HFFc6 (cell line): ENCODE measurements at places on chromosomes 1 and 21. TPM values are rescaled to one million over a fixed set of nuclear protein-coding genes. Genes with fewer than 3 reads are reported as not detected.

DNA sequence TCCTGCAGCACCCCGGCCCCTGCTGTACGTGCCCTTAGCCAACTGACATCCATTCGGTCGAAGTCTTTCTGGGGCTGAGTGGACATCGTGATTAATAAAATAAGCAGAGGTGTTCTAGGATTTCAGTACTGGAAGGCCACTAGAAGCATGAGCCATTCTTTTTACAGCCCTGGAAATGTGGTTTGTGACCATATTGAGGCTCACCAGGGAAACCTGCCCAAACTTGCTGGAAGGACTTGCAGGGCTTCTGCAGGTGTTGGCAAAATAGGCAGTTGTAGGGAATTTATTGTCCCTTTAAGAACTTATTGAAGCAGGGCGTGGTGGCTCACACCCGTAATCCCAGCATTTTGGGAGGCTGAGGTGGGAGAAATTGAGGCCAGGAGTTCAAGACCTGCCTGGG, 80.8 kb downstream of the DOP1B start:
- no peak for DNase-seq

GRCh38 chr1:232367293-232367692, 262.6 kb downstream of the SIPA1L2 start:
- DNase-seq = no peak

DNA sequence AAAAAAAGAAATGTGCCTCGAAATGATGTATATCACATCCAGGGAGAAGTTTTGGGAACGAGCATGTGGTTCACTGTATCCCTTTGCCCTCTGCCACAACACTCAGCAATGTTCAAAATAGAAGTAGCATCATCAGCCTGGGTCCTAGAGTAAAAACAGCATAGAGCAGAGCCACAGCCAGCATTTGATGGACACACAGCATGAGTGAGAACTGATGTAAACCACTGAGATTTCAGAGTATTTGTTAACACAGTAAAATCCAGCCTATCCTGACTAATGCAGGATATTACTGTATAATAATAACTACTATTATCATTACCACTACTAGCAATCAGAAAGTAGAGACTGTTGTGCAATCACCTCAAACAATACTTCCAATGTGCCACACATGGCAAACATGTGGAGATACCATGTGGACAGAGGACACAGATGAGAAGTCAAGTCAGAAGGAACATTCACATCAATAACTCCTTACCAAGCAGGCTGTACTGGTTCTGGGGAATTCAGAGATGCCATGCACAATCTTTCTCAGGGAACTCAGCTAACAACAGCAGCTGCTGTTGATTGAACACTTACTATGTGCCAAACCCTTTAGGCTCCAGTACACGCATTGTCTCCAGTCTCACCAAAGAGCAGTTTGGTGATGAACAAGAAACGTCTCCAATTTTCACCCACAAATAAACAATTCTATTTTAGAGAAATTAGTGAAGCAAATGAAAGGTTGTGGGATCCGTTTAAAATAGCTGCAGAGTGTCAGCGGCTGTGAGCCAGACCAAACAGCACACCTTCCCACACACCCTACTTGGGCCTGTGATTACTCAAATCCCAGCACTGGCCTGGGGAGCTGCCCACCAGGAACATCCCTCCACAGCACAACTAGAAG, 16.6 kb upstream of the GFI1 start:
- DNase-seq = no peak

DNA sequence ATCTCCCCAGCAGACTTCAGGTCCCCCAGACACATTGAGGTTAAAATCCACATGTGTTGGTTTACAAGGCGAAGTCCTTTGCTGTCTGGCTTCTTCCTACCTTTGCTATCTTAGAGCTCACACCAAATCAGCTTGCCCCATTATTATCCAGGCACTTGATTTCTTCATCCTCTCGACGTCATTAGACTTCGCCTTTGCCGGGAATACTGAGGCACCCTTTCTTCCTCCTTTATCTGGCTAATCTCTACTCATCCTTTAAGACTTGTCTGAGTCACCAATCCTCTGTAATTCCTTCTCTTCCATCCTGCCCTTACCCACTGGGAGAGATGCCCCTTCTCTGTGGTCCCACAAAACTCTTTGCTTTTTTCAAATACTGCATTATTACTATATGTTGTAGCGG, 9.2 kb upstream of the XCL2 start:
- no peak for DNase-seq

DNA sequence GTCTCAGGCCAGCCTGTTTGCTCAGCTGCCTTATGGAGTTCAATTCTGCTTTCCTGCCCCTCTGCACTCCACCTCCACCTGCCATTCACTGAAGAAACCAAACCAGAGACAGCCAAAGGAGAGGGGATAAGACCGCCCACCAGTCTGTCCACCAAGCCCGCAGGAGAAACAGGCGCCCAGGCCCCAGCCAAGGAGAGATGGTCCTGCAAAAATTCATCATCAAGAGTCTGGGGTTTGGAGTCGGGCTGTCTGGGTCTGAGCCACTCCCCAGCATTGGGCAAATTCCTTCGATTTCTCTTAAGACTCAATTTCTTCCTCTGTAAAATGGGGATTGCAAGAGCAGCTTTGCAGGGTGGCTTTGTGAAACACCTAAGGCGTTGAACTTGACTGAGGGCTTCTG, 121.4 kb upstream of the RUNX3 start:
- no peak for DNase-seq

DNA sequence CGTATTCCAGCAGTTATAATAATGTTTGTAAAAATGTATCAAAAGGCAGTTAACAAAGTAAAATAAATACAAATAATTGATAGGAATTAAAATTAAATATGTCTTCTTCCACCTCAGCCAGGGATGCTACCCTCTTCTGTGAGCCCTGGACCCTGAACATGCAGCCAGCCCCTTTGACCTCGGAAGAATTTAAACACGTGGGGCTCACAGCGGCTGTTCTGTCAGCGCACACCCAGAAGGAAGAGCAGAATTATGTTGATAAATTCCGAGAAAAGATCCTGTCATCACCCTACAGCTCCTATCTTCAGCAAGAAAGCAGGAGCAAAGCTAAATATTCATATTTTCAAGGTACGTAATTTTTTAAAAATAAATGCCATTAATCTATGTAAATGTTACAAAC, 26.5 kb downstream of the UTS2 start:
- no peak for DNase-seq

GRCh38 chr1:108610073-108610472, 50.2 kb downstream of the EEIG2 start:
- no peak for DNase-seq

- DNase-seq = no peak
These were observed 32.0 kb upstream of the C1orf185 start for GRCh38 chr1:51070011-51070410.

GRCh38 chr21:37342046-37342632, 24.4 kb upstream of the DYRK1A start:
- DNase-seq = no peak

- no peak for DNase-seq
These were observed 1.5 kb downstream of the S100PBP start for GRCh38 chr1:32818804-32819541.

DNA sequence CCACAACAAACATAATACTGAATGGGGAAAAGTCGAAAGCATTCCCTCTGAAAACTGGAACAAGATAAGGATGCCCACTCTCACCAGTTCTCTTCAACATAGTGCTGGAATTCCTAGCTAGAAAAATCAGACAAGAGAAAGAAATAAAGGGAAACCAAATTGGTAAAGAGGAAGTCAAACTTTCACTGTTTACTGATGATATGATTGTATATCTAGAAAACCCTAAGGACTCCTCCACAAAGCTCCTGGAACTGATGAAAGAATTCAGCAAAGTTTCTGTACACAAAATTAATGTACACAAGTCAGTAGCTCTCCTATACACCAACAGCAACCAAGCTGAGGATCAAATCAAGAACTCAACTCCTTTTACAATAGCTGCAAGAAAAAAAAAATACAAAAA, 6.9 kb upstream of the F13B start:
- no peak for DNase-seq

DNA sequence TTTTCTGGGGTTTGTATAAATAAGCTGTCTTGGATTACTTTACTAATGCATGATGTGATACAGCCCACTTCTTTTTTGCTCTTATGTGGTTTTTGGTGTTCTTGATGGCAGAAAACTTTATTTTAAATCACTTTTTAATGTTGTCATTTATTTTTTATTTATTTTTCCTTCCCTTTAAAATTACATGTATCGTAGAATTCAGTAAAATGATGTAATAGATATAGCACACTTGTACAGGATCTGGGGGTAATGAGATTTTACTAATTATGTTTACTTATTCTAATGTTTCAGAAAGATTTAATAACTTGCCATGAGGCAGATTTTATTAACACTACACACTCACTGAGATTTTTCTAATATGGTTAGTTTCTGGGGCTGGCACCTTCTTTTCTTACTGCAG, 701 bp upstream of the B3GALT2 start:
- no peak for DNase-seq

- DNase-seq = no peak
These were observed at the start of gene ACKR1 for GRCh38 chr1:159204161-159205141. ACKR1 (plus strand) TSS chr1:159204875; CDS start chr1:159204960, 85 bp downstream.

DNA sequence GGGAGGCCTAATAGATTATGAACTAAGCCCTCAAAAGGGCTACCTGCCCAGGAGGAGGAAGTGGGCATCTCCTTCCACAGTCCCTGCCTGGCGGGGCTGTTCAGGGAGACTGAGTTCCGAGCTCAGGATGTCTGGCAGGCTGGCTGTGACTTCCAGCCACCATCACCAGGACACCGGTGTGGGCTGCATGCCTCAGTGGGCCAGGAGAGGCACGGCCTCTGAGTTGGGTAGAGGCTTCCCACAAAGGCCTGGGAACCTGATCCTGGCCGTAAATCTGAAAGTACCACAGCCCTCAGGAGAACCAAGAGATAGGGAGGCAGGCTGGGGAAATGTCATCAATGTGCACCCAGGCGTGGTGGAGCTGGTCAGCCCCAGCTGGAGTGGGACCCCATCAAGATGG, 29.1 kb downstream of the NTPCR start:
- no peak for DNase-seq

DNA sequence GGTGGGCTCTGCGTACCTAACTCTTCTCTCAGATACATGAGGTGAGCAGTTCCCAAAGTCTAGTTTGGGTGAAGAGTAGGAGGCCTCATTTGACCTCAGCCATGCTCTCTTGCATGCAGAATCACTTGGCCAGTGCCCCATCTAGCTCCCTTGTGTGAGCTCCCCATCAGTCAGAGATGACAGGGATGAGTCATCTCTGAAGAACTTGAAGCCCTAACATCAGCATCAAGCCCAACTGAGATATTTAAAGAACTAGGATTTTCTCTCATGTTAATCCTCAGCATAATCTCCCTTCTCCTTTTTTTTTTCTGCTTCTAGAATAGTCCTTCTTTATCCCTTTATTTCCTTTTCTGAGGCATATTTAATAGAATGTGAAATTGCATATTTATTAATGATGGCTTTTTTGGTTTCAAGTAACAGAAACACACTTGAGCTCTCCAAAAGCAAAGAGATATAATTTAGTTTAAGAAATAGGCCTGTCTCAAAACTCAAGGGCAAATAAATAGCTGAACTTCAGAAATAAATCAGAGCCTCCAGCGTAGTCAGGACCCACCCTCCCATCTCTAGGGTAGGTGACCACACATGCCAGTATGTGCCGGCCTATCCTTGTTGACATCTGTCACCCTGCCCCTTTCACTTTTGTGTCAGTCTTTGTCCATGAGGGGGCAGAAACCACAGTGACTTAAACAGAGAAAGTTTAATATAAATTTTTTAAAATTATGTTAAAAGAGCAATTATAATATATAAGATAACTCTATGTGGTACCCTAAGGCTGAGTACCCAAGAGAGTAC, 112.3 kb downstream of the TSEN15 start:
- DNase-seq = peak; percentile 50

GRCh38 chr1:160807738-160808137, 11.8 kb downstream of the LY9 start:
- no peak for DNase-seq

- DNase-seq = no peak
These were observed 101.8 kb upstream of the LPGAT1 start for GRCh38 chr1:211932231-211932932.

GRCh38 chr1:232351335-232351734, 278.6 kb downstream of the SIPA1L2 start:
- no peak for DNase-seq

DNA sequence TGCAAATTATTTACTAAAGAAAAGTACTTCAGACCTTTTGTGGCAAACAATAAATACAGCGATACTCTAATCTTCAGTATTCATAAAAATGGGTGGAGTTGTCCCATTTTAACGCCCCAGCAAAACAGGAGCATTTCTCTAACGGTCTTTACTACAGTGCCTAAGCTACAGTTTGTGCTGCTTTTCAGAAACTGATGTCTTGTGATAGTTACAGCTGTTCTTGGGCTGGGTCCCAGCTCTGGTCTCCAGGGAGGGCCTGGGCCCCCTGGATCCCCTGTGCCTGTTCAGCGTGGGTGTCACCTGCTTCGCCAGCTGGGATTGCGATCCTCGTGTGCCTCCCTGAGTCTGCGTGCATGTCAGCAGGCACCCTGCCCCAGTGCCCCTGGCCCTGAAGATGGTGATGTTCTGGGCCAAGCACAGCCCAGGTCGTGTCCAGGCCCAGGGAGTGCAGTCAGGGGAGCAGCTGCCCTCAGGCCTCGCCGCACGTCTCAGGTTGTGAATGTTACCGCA, 64.0 kb upstream of the DIP2A start:
- no peak for DNase-seq

The ALX3 gene
- total RNA-seq = 1.3 to 10.4 TPM (median 9.8 TPM) in 3 replicates

The KIF14 gene
- total RNA-seq = 5.3 to 12.1 TPM (median 9.9 TPM) in 3 replicates

The PYCR2 gene
- 49.6 to 58.5 TPM (median 53.5 TPM) in 3 replicates for total RNA-seq

The KCNK1 gene
- total RNA-seq = not detected in 3 replicates

The PERM1 gene
- 0.09 TPM in 1 of 3 replicates, not detected in the others for total RNA-seq

The KRTAP12-3 gene
- total RNA-seq = not detected in 3 replicates

The MROH9 gene
- total RNA-seq = 0.09 to 0.11 TPM in 2 of 3 replicates, not detected in the other
